ENCODE measurements at places on chromosomes 5 and 9.

GRCh38 chr5:3889412-3890142, 293.9 kb downstream of the IRX1 start:
- no peak for DNase-seq

DNA sequence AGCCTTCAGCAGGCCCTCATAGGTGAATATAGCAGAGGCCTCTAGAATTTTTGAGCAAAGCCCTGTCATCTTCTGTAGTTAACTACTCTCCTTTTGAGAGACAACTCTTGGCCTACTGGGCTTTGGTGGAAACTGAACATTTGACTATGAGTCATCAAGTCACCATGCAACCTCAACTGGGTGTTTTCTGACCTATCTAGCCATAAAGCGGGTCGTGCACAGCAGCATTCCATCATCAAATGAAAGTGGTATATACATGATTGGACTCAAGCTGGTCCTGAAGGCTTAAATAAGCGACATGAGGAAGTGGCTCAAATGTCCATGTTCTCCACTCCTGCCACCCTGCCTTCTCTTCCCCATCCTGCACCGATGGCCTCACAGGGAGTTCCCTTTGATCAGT, 1115.5 kb downstream of the TAF11L14 start:
- DNase-seq: peak; percentile 14

DNA sequence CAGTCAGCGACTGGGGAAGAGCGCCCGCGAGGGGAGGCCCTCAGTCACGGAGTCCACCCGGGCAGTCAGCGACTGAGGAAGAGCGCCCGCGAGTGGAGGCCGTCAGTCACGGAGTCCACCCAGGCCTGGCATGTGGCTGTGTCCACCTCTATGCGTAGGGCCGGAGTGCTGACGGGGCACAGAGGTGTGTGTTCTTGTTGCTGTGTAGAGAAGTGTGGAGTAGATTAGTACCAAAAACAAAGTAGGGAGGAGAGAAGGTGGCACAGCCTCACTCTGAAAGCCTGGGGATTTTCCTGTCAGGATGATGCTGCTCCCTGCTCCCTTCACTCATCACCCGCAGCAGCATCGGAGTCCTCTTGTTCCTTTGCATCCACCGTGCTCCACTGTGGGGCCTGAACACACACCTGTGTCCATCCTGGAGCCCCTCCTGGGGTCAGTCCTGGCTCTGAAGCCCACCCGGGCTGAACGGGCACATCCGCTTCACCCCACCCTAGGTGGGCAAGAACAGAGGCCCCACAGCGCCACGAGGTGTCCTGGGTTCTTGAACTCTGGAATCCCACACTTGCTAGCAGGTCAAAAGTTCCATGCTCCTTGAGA, 37.9 kb downstream of the AHRR start:
- DNase-seq: no peak

- DNase-seq: peak; percentile 70
Observed at GRCh38 chr5:119343766-119344165, 12.1 kb upstream of the TNFAIP8 start.

DNA sequence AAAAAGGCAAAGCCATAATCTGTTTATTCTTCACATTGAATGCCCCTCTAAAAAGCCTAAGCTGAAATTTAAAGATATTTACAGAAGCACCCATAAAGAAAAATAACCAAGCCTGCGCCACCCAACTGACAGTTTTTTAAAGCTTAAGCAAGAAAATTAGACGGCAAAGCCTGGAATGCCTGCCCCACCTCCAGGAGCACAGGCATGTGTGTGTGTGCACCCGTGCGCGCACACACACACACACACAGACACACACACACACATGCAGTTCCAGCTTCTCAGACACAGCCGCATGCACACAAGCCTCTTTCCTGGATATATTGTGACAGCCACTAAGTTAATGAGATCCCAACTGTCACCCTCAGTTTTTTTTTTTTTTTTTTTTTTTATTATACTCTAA, 88.2 kb downstream of the FRMD3 start:
- no peak for DNase-seq

GRCh38 chr9:84796404-84796803, 126.9 kb downstream of the NTRK2 start:
- no peak for DNase-seq

- DNase-seq: no peak
Observed at GRCh38 chr9:16243798-16244197, 626.7 kb downstream of the BNC2 start.

- DNase-seq: no peak
Observed at GRCh38 chr5:53089481-53089991, 20.0 kb downstream of the MOCS2 start.

GRCh38 chr5:158905281-158905680, 194.4 kb downstream of the EBF1 start:
- DNase-seq: no peak

- DNase-seq: no peak
Observed at GRCh38 chr5:78893940-78894677, 91.0 kb downstream of the ARSB start.

- DNase-seq: no peak
Observed at GRCh38 chr9:130833031-130833990, 1.7 kb upstream of the ABL1 start.

DNA sequence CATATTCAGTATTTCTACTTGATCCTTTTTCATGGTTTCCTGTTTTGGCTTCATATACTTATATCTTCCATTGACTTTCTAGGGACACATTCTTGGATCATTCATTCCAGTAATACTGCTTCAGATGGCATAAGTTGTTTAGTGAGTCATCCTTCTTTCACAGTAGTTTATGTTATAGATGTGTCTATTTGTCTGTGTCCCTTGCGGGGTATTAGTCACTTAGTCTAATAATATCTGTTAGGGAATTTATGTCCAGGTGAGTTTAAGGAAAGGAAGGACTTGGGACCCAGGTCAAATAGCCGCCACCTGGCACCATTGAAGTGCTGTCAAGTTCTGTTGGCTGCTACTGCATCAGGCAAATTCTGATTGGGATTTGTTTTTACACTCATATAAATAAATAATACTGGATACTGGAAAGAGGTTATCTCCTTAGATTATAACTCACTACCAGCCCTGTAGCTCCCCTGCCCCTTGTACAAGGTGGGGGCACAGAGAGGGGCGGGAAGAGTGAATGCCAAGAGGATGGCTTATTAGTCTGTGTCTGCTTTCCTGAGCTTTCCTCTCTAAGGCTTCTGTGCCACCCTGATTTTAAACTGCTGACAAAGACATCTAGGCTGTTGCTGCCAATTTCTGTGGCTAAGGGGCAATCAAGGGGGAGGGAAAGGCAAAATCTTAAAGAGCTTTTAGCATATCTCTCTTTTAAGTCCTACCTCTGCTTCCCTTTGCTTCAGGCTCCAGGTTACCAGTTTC, 64.9 kb downstream of the CDC42SE2 start:
- no peak for DNase-seq

GRCh38 chr9:68750255-68750654, 45.2 kb downstream of the PIP5K1B start:
- no peak for DNase-seq

DNA sequence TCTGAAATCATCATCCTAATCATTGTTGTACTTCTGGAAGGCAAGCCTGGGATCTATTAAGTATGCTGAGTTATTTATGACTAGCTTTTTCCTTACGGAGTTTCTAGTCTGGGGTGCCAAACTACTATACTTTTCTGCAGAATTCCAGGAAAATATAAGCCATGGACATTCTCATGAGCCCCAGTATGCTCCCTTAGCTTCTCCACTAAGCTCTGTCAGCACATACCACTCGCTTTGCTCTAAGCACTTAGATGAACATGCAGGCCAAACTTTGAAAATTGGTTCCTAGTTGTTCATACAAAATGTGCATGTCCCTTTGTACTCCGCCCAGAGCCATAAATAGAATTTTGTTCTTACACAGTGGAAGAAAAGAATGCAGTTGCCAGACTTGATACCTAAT, 284.6 kb downstream of the ARRDC3 start:
- DNase-seq: no peak

- no peak for DNase-seq
Observed at GRCh38 chr5:9042241-9042640, 503.6 kb downstream of the SEMA5A start.

GRCh38 chr9:6646293-6646636, 736 bp upstream of the GLDC start:
- DNase-seq: no peak

Data from stimulated activated CD8-positive, alpha-beta memory T cell treated with anti-CD3 and anti-CD28 coated beads, Interleukin-7, amount 100 ng/mL, for 48 hours (primary cell).